ENCODE measurements at places on chromosomes 7 and 10. TPM values are rescaled to one million over a fixed set of nuclear protein-coding genes. Genes with fewer than 3 reads are reported as not detected.

- no peaks in the 10 kb centered on the region for H3K4me1 ChIP-seq
- no peak for DNase-seq
- no peaks in the 10 kb centered on the region for H3K27me3 ChIP-seq
- no peaks in the 10 kb centered on the region for H3K36me3 ChIP-seq
- no peak overlapping the region for H3K4me3 ChIP-seq
- H3K27ac ChIP-seq: no peak overlapping the region
Measured at GRCh38 chr7:94612661-94613060, 43.3 kb downstream of the SGCE start.

- DNase-seq: peak; percentile 66
- no peaks in the 10 kb centered on the region for H3K36me3 ChIP-seq
- H3K27ac ChIP-seq: no peak overlapping the region
- H3K4me3 ChIP-seq: no peak overlapping the region
Measured at GRCh38 chr10:75058161-75058560, 53.3 kb upstream of the SAMD8 start.

The GTF2IRD2 gene
- total RNA-seq: 17.1 TPM

The FAM170B gene
- total RNA-seq: not detected
